ENCODE measurements at places on chromosomes 12 and 14.

GRCh38 chr12:78328524-78328923, 497.8 kb downstream of the NAV3 start:
- no peak for DNase-seq

GRCh38 chr14:74705613-74706500, 7.0 kb downstream of the AREL1 start:
- DNase-seq: no peak

GRCh38 chr12:76666290-76666835, 97.6 kb upstream of the ZDHHC17 start:
- no peak for DNase-seq

DNA sequence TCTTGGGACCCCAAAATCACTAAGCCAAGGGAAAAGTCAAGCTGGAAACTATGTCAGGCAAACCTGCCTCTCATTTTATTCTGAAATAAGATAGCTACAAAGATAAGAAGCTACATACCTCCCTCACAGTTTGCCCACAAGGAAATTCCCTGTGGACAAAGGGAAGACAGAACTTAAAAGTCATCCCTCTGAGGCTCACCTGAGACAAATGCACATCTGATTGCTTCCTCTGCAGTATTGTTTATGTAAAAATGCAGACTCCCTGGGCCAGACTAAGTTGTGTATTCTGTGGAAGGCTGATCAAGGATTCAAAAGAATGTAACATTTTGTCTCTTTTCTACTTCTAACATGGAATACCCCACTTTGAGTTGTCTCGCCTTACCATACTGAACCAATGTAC, 2.5 kb upstream of the PLBD1 start:
- no peak for DNase-seq

DNA sequence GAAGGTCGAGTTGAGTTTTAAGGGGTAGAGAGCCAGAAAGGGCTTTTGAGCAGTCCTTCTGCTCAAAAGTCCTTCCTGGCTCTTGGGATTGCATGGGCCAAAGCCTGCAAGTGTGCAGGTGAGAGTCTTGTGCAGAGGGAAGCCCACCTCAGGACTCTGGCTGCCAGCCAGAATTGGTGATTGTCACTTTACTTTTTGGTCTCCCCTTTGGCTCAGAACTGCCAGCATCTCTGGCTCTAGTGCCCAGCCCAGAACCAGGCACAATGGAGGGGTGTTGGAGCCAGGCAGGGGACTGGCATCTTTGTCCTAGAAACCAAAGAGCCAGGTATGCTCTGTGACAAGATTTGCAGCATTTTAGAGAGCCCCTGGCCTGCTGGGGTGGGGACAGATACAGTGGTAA, 23.5 kb downstream of the FAM222A start:
- DNase-seq: no peak

DNA sequence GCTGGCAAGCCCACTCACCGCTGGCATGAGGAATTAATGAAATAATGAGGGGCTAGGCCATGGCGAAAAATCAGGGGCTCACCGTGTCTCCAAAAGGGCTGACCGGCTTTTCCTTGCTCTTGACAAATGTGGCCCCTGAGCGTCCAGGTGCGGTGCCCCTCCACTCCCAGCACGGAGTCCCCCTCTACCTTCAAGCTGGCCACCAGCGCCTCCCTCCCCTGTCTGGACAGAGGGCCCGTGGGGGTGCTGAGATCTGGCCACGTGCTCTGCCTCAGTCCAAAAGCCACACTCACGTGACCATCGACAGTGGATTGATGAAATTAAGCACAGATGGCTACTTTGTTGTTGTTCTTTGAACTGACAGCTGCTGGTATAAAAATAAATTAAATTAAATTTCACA, 78.8 kb upstream of the BCL11B start:
- no peak for DNase-seq

DNA sequence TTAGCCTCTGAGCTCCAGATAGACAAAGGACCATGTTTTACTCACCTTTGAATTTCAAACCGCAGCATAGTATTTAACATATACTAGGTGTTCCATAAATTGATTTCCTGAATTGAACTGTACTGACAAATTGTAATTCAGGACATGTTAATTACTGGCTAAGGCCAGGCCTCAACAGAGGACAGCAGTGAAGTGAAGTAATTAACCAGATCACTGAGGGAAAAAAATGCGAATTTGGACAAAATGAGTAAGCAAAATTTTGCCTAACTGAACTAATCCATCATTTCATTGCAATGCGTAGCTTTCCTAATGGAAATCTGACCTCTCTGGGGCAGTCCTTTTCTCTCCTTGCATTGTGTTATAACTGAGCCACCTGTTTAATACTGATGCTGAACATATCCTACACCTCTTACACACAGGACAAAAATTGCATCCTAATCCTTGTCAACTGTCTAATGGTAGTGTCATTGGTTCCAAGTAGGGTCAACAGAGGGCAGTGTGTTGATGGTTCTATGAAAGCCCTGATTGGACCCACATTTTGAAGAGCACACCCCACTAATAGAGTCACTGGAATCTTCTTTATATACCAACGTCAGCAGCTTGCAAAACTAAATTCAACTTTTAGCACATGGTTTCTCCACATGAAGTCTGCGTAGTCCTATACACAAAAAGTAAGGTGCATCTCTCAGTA, 148.4 kb downstream of the SLC25A21 start:
- no peak for DNase-seq

DNA sequence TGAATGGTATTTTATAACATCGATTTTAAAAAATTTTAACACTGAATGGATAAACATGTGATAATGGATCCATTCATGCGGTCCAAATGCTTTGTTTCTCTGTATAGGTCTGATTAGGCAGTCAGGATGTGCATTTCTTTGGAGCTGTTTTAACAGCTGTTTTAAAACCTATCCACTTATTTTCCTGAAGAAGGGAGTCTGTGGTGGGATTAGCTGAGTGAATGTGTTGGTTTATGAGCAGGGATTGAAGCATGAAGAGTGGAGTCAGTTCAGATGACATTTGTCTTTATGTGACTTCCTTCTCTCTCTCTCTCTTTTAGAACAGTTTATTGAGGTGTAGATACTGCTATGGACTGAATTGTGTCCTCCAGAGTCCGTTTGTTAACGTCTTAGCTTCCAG, 37.7 kb downstream of the GLT8D2 start:
- no peak for DNase-seq

GRCh38 chr12:47071241-47071852, 8.1 kb upstream of the PCED1B start:
- DNase-seq: no peak

GRCh38 chr12:128843538-128843937, 9.7 kb upstream of the GLT1D1 start:
- no peak for DNase-seq

GRCh38 chr12:52720365-52720886, 17.1 kb upstream of the KRT77 start:
- DNase-seq: no peak

DNA sequence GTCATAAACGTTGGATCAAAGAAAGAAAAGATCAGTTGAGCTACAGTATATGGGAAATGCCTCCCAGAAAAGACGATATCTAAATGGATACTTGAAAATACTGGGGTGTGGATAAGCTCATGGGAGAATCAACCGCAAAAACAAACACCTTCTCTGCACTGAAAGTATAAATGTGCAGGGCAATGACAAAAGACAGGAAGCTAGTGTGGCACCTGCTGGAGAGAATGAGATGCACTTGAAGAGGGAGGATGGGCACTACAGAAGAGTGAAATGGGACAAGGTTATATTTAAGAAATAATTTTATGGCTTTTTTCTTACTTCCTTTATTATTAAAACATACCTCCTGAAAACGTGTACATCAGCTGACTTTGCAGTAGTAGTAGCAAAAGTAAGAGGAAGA, 153.7 kb downstream of the PRKD1 start:
- no peak for DNase-seq

DNA sequence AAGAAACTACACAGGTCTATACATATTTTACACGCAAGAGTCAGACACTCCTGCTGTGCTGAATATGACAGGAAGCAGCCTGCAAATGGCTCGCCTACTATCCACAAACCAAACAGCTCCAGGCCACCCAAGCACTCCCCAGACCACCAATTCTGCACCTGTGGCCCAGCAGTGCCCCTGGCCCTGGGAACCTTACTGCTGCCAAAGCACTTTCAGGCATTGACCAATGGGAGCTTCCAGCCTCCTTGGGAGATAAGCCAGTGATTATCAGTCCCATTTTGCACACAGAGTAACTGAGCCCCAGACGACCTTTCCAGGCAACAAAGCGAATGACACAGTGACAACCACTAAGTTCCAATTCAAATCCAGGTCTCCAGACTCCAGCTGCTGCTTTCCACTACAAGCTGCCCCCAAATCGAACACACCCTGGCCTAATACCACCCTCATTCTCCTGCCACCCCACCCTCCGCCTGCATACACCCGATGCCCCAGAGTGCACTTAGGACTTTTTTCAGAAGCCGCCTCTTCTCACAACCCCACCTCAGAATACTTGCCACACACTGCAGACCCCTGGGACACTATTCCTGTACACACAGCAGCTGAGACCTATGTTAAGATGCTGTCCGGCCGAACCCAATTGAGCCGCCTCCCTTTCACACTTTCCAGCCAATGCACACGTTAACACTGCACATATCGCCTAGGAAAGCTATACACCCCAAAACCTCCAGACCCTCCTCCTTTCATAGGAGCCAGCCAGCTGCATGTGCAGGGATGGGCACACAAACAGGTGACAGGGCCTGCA, 126.1 kb upstream of the PRMT8 start:
- no peak for DNase-seq

DNA sequence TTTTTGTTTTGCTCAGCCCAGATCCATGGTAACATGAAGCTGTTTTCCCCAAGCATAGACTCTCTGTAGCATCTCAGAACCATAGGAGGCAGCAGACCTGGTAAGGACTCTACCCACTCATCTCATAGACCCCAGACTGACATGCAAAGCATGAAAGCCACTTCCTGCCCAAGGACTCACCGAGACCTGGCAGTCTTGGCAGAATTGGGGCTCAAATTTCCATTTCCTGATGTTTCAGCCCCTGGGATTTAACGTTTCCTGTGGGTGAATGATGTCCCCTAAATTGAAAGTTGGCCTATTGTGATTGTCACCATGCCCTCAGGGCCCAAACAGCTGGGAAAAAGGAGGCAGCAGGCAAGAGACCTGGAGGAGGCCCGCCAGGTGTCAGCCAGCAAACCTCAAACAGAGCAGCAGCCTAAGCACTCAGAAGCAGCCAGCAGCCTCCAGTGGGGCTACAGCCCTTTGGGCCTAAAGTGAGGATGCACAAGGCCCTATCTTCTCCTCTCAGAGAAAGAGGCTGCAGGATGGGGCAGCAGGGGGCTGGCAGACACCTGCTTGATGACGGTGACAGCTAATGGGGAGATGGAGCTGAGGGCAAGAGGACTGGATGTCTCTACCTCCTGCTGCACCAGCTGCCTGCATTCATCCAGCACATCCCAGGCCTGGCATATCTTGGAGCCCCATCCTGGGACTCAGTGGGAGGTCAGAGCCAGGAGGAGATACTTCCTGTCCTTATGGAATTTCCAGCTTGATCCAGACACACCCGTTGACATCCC, 8.5 kb downstream of the KRT85 start:
- no peak for DNase-seq

DNA sequence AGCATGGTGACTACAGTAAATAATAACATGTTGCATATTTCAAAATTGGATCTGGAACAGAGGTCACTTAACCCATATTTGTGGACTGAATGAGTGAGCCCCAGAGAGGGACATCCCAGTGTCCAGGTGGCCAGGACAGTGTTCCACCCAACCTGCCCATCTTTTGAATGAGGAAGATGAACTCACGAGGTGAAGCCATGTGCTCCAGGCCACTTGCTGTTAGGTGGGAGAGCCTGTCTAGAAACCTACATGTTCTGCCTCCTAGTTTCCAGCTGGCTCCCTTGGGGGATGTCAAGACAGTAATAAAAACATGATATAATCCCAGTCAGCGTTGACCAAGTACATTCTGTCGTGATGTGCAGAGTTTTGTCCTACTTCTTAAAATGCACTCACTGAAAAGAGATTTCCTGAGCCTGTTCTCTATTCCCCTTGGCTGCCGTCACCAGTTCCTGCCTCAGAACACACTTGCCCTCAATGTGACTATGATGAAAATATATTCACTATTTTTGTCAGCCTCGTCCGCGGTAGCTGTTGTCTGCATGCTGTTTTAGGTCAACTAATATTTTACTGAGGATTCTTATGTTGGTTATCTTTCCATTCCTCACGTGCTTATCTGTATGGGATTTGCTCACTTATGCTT, 25.7 kb downstream of the TSPAN9 start:
- no peak for DNase-seq

DNA sequence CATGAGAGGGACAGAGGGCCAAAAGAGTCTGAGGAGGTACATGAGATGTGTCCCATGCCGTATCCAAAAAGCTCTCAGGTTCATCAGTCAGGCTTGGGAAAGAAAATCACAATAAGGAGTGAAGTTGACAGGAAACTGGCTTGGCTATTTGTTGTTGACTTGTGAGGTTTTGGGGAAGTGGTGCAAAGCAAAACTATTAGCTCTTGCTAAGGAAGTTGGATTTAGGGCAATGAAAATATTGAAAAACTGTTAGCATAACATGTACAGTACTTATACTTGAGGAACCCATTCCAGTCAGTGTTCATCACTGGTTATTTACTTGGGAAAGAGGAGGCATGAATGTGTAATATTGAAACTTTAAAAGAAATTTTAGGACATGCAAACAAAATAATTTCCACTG, 145.9 kb downstream of the DUSP6 start:
- DNase-seq: no peak

GRCh38 chr14:88411039-88411438, 25.6 kb downstream of the SPATA7 start:
- DNase-seq: no peak

DNA sequence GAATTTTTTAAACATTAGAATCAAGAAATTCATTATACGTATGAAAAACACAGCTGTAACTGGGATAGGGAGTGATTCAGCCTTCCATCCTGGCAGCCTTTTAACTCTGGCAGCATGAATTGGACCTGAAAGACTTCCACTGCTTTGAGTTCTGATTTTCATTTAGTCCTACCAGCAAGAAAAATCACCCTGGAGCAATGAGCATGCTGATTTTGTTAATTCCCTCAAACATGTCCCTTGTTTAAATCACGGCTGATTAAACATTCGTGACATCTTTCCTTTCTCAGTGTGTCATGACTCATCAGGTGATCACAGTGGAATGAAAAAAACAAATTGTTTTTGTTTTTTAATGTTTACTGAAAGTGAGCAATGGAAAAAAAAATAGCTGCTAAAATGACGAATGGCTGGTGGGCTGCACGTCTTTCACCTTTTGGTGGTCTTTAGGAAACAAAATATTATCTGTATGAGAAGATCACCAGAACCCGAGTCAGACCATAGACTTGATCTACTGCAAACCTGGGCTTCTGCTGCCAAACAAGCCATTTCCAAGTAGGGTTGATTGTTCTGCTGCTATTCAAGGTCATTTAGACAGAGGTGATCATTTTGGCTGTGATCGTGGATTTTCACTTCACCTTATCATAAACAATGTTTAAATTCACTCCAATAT, 67.0 kb upstream of the CAND1 start:
- no peak for DNase-seq
